ENCODE measurements at places on chromosomes 5 and 9. TPM values are rescaled to one million over a fixed set of nuclear protein-coding genes. Genes with fewer than 3 reads are reported as not detected.

Gene PDE4D
- total RNA-seq = 18.7 TPM

Gene STPG3
- total RNA-seq = not detected

Gene ANKRD34B
- not detected for total RNA-seq

Gene RNF224
- not detected for total RNA-seq

Gene FIBCD1
- total RNA-seq = not detected

Gene KIAA0825
- 0.44 TPM for total RNA-seq

Gene SPTLC1
- 105 TPM for total RNA-seq

Gene GADD45G
- total RNA-seq = not detected

Gene ZNF462
- total RNA-seq = 4.2 TPM

Gene FOXD4
- 0.20 TPM for total RNA-seq

All from lung microvascular endothelial cell (primary cell).